ENCODE measurements at places on chromosomes 7 and 10.
A peak's percentile ranks its signal among the peaks of the same experiment; 100 is the strongest.

DNA sequence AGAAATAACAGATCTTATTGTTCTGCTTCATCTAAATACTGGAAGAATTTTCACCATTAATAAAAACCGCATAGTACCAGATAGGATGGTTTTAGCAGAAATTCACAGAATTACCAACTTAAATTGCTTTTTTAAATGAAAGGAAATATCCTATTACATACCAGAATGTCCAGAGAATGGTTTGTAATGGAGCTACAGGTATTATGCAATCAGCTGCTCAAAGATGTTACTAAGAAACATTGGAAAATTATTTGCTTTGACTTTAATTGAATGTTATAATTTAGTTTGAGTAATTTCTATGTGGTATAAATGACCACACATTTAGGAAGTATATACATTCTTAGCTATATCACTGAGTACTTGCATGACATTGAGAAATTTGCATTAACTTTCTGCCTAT is 338.3 kb downstream of the ETV1 start:
- DNase-seq: no peak

DNA sequence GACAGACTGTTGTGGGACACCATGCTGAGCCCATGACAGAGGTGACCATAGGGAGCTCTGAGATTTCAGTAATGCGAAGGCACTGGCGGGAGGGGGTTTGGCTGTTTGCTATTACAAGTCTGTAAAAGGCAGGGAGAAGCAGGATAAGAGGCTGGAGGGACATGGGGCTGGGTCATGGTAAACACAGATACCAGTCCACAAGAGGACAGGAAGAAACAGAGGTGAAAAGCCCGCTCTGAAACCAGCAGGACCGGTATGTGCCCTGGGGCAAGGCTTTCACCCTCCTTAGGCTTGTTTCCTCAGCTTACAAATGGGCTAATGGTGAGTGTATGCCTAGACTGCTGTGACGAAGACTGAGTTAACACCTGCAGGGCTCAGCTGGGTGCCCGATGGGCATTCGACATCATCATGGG is 34.1 kb downstream of the ANXA11 start:
- DNase-seq: no peak

DNA sequence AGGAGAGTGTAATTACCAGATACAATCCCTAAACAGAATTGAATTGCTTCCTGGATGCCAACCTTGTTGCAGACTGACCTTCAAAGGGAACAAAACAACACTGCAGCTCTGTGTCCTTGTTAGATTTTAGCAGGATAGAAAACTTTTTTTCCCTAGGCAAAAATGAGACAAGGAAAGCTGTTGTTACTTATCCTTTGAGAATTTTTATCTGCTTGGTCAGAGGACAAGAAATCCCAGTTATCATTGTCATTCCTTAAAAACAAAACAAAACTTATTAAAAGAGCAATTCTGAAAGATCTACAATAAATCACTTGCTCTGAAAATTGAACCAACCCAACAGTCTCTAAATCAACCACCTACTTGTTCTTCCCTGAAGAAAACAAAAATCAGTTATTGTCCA is 652.6 kb downstream of the REEP3 start:
- DNase-seq: no peak

GRCh38 chr10:60649485-60650377 is 128.5 kb upstream of the CDK1 start:
- no peak for DNase-seq

DNA sequence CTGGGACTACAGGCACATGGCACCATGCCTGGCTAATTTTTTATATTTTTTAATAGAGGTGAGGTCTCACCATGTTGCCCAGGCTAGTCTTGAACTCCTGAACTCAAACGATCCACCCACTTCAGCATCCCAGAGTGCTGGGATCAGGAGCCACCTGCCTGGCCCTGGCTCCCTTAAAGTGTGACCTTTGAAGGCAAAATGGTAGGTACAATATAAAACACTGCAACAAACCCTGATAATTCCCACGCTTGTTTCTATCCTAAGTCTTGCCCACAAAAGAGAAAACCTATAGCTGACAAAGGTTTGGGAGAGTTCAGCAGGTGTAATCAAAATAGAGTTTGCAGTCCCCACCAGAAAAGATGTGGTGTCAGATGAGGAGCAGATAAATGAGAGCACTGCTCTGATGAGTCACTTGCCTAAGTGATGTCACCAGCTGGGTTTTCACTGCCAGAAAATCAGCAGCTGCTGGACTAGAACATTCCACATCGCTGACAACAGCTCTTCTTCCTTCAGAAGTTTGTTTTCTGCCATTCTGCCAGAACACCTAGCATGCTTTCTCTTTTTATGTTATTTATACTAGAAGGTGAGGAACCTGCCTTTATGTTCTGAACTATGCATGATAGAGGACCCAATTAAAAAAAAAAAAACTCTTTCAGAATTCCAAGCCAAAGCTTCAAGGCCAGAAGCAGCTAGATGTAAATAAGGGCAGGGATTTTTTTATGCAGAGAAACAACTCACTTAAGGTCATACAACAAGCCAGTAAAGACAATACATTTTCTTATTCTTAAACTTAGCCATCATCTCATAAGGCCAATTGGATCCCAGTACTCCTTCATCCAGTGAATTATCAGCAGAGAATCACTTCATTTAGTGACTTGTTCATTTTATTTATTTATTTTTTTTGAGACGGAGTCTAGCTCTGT is 18.0 kb downstream of the PURB start:
- no peak for DNase-seq

GRCh38 chr10:102473445-102474331 is 22.3 kb upstream of the C10orf95 start:
- DNase-seq: no peak

DNA sequence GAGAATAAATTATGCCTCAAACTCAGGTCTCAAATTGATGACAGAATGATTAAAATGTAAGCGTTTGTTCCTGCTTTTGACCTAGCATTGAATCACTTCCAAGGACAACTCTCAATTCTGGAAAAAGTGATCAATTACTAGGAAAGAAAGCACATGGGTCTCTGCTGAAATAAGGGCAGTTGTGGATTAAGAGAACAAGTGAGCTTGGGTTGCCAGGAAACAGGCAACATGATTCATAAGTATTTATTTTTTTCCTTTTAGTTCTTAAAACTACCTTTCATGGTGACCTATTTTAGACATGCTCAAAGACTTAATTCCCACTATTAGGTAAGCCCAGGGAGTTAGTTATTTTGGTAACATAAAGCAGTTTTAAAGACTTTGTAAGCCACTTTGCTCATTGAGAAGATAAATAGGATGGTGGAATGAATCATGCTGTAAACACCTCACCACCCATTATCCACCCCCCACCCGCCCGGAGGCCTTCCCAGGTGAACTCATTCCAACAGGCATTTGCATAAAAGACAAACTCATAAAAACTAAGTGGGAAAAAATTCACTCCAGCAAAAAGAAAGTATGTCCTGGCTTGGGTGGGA is 728.3 kb downstream of the SORCS1 start:
- DNase-seq: no peak

DNA sequence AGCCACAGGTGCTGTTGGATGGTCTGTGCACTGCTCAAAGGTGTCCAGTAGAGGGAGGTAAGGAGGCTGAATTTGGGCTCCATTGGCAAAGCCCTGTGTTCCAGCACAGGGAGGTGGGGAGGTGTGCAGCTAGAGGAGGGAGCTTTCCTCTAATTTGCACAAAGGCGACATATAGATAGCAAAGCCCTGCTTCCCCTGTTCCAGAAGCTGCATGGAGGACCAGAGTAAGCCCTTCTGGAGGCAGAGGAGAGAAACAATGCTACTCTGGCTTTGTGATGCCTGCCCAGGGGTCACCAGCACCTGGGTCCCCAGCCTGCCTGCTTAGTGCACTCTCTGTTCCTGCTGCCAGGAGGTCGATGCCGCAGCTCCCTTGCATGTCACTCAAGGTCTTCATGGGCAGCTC is 3.4 kb upstream of the ARHGAP22 start:
- DNase-seq: peak; percentile 26

GRCh38 chr7:142140401-142140959 is 29.0 kb downstream of the MGAM2 start:
- DNase-seq: no peak
